ENCODE measurements at places on chromosomes 2 and 18. TPM values are rescaled to one million over a fixed set of nuclear protein-coding genes. Genes with fewer than 3 reads are reported as not detected.

DNA sequence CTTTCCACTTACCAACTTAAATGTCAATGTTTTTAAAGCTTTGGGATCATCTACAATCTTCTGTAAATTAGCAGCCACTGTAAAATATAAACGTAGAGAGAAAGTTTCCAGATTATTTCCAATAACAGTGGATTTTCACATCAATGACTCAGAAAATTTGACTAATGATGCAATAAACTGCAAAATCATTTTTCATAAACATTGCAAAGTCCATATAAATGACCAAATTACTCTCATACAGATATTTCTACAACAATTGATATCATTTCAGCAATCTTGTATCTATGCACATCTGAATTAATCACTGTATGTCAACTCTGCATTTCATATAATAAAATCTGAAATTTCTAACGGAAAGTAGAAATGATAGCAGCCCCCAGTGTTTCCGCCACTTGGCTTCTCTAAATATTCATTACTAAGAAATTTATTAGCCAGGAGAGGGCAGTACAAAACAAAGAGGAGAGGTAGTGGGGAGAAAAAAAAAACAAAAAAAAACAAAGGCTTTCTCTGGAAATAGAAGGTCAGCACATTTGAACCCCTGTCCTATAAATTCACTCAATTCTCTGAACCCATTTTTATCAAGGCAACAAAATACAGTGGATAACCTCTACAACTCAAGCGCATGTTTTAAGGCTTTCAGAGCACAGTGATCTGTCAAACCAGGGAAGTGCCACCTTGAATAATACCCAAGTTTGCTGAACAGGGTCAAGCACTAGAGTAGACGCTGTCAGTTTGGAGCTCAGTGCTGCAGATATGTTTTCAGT lies 282.6 kb downstream of the STK39 start:
- DNase-seq: no peak

DNA sequence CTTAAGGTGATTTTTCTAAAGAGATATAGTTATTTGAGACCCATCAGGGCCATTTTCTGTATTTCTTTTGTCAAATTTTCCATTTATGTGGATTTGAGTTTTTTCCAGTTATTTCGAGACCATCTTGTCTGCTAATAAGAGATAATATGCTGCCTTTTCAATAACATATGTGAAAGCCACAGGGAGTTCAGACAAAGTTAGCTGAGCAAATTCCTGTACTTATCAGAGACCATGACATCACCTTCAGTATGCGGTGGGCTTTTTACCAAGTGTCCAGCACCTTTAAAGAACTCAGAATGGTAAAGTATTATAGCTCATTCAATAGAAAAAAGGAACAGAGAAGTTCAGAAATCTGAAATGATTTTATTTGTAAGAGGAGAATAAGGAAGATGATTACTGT lies 11.7 kb downstream of the MAPK4 start:
- DNase-seq: no peak

The SERPINB4 gene
- not detected for polyA plus RNA-seq

The DPY30 gene
- polyA plus RNA-seq: 95.1 TPM

DNA sequence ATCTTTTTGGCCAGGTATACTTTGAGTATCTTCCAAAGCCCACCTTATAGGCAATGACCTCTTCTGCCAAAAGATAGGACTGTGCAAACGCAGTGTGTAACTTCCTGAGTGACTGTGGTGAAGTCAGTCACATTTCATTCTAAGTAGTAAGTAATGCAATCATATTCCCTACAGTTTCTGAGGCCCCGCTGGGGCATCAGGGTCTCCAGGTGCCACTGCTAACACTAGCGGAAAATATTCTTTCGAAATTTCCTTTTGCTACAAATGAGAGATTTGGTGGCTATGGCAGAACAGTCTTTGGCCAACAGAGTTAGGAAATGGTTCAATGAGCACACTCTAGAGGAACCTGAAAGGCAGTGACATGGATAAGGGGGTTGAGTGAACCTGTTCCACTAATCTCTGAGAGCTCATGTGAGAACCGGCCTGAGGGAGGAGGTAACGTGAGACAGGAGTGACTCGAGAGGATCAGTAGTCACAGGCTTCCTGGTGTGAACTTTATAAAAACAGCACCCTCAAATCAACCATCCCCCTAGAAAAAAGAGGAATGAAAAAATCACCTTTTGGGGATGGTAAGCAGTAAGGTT lies 102.6 kb upstream of the LPIN2 start:
- no peak for DNase-seq
